ENCODE measurements at places on chromosomes 7 and 10.

DNA sequence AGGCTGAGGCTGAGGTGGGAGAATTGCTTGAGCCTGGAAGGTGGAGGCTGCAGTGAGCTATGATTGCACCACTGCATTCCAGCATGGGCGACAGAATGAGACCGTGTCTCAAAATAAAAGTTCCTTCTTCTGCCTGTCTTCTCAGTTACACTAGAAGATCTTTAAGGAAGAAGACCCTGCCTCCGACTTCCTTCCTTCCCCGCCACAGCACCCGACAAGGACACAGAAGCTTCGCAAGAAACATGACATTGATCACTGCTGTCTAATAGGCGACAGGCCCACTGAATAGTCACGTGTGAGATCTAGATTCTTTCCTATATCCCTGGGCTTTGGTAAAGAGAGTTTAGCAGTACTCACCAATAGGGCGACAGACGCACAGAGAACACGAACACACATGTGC, 118.2 kb downstream of the PRPF18 start:
- no peak for DNase-seq

DNA sequence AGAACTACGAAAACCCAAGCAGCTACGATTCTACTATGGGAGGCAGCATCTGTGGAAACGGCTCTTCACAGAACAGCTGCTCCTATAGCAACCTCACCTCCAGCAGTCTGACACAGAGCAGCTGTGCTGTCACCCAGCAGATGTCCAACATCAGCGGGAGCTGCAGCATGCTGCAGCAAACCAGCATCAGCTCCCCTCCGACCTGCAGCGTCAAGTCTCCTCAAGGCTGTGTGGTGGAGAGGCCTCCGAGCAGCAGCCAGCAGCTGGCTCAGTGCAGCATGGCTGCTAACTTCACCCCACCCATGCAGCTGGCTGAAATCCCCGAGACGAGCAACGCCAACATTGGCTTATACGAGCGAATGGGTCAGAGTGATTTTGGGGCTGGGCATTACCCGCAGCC, 81.6 kb upstream of the SAMD8 start:
- DNase-seq: no peak

- DNase-seq: no peak
These were observed 129.4 kb downstream of the AKR1D1 start for GRCh38 chr7:138205614-138206150.

GRCh38 chr7:36006636-36007229, 146.3 kb upstream of the EEPD1 start:
- no peak for DNase-seq
